Mucosa of descending colon (tissue), 3 donors: ENCODE measurements at places on chromosomes 5 and 9.

DNA sequence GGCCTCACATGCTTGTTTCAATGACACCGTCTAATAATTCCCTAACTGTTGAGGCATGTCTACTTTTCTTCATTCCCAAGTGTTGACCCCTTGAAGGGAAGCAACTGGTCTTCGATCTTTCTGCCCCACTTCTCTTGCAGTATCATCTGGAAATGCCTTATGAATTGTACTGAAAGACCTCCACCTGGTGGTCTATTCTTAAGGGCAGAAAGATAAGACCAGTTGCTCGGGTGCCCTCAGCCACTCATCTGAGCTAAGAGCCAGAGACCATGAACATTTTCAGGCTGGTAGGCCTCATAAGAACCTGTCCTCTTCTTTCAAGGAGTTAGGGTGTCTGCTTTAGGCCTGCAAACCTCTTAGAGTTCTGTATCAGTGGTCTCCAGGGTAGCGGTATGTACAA, 542.5 kb downstream of the CTNND2 start:
- DNase-seq, result no peak

GRCh38 chr9:26604076-26604662, 288.4 kb downstream of the CAAP1 start:
- no peak for DNase-seq

- no peak for DNase-seq
These were observed 236.2 kb upstream of the NFIL3 start for GRCh38 chr9:91659529-91660495.

DNA sequence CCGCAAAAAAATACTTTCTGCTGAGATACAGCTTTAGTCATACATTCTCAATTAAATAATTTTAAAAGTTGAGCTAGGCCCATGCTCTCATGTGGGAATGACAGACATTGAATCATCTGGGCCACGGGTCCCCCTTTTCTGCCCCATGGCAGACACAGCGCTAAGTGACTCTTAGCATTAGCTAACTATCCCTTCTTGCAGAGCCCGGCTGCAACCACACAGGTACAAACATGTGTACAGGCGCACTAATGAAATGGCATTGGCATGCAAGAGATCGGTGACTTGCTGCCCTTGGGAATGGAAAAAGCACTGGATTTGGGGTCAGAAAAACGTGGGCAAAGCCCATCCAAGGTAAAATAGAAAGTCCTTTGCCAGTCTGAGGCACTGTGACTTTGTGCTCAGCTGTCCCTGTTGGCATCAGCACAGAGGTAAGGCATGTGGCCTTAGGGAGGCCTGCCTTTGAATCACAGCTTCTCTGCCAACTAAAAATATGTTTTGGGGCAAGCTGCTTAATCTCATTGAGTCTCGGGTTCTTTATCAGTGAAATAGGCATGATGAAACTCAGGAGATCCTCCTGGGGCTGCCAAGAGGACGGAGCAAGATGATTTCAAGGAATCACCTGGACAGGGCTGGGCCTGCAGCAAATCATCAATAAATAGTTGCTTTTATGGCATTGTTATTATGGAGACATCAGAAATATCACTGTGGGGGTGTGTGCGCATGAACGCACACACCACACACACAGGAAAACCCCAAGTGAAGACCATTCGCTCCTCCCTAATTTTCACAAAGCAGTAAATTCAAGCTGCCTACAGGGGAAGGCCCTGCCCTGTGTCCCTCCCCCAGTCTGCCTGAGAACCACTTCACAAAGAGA, 54.2 kb downstream of the WHRN start:
- no peak for DNase-seq
